Activated T-cell treated with anti-CD3 and anti-CD28 coated beads, Interleukin-2, amount 50 U/mL, for 48 hours (primary cell): ENCODE measurements at places on chromosomes 5 and 9.

DNA sequence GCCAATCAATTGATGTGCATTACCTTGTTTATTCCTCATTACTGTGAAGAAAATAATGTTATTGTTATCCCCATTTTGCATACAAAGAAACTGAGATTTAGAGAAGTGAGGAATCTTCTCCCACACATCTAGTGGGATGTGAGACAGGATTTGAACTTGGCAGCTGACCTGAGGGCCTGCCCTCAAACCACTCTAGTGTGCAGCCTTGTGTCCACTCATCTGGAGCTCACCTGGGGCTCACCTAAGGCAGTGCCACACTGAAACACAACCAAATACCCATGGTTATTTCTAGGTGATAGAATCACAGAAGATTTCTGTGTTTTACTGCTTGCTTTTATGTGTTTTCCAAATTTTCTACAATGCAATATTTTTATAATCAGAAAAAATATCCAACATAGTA, 94.7 kb upstream of the SAP30L start:
- DNase-seq = no peak

DNA sequence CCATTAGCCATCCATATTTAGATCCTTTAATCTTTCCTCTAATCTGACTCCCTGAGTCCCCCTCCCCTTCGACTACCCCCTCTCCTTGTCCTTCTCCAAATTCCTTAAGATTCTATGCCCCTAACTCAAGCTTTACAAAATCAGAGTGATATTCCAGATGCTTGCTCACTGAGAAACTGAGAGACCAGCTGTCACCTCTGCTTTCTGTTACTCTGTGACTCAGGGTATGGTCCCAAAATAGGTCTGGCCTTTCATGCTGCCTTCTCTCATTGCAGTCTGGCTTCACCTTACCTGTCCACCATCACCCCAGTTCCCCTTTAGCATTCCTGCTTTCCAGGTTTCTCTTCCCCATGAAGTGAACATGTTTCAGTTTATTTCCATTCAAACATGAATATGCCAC, 383.3 kb upstream of the SLC30A5 start:
- no peak for DNase-seq

DNA sequence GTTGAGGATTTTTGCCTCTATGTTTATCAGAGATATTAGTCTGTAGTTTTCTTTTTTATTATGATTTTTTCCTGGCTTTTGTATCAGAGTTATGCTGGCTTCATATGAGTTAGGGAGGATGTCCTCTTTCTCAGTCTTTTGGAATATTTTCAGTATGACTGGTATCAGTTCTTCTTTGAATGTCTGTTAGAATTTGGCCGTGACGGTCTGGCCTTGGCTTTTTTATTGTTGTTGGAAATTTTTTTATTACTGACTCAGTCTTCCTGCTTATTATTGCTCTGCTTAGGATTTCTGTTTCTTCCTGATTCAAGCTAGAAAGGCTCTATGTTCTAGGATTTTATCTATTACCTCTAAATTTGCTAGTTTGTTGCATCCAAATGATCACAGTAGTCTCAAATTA, 421.9 kb downstream of the CDH10 start:
- no peak for DNase-seq

- DNase-seq = no peak
These were observed 17.0 kb downstream of the TTLL11 start for GRCh38 chr9:122076117-122076516.

DNA sequence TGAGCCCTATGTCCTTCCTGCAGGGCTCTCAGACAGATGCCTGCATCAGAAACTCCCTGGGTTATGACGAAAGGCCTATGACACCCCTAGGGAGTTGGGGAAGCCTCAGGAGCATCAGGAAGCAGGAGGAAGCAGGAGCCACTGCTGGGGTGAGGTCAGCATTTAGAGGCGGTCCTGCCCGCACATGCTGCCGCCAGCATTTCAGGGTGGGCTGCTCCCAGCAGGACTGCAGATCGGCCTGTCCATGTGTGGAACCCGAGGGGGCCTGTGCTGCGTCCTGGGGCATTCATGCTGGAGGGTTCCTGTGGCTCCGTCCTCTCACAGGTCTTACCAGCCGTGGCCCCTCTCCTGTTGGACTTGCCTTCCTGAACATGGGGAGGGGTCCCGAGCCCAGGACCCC, 6.9 kb downstream of the NKD2 start:
- no peak for DNase-seq

DNA sequence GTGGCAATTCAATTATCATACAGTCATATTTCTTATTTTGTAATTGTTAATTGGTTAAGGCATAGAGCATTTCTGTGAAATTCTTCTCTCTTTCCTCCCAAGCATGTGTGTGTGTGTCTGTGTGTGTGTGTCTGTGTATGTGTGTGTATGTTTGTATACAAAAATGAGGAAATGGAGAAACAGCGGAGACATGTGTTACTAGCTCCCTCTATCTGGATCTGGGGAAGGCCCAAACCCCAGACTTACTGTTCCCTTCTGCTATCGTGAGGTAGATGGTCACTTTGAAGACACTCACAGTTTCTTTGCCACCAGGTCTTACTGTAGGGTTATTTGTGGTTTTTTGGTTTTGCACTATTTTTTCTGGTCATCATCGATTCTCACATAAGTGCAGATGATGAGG, 11.4 kb upstream of the C5orf63 start:
- no peak for DNase-seq

GRCh38 chr9:91156451-91157234, 205.1 kb downstream of the AUH start:
- peak; percentile 38 for DNase-seq

DNA sequence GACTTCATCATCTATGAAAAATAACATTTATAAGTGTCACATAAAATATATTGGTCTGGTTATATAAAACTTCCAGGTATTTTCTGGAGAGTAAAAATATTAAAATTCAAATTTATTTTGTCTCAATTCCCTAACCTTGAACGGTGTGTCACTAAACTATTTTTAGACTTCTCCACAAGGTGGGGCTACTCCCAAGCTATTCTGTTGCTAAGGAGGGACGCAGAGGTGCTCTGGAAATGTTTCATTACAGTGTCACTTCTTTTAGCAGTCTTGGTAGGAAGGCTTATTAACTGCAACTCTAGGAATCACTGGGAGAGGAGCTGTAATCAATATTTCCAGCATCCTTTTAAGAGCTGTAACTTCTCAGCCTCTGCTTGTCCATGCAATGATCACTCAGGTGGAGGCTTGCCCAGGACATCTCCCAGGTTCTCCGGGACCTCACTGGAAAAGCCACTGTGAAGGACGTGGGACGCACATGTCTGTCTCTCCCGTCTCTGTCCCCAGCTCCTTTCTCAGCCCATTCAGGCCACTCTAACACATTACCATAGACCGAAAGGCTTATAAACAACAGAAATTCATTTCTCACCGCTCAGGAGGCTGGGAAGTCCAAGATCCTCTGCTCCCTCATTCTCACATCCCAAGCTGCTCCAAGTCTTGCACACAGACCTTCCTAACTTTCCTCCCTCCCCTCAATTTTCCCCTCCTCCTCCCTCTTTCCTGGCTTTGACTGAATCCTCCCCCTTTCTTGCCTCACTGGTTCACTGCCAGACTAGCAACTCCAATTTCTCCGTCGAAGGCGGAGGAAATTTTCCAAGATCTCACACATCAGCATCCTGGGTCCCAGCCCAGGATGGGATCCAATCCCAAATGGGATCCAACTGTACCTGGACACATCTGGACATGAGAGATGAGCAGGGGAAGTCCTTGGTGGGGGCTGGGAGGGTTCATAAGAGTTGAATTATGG, 32.7 kb upstream of the DNAH5 start:
- DNase-seq = no peak

- no peak for DNase-seq
These were observed 28.6 kb downstream of the CYFIP2 start for GRCh38 chr5:157294407-157295091.
